ENCODE measurements at places on chromosomes 6 and 20.
A peak's percentile ranks its signal among the peaks of the same experiment; 100 is the strongest.

GRCh38 chr20:24303393-24304170 lies 165.8 kb upstream of the SYNDIG1 start:
- DNase-seq, result peak; percentile 38

GRCh38 chr6:134034478-134034877 lies 17.9 kb downstream of the SLC2A12 start:
- DNase-seq, result no peak

DNA sequence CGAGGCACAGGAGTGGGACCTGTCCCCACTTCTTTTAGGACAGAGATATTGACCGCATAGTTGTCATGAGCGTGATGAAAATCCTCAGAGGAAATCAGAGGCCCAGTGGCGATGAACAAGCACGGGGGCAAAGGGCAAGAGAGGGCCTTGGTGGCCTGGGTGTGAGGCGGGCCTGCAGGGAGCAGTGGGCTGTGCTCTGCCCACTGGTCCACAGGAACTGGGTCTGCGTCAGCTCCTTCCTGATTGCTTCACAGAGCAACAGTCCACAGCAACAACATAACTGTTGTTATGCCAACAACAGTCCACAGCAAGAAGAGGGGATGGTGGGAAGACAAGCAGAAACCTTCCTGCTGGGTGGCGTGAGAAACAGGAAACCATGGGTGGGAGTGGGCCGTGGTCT lies 335.6 kb downstream of the ZFAND3 start:
- no peak for DNase-seq

GRCh38 chr6:149254253-149254652 lies 63.3 kb upstream of the TAB2 start:
- peak; percentile 13 for DNase-seq

DNA sequence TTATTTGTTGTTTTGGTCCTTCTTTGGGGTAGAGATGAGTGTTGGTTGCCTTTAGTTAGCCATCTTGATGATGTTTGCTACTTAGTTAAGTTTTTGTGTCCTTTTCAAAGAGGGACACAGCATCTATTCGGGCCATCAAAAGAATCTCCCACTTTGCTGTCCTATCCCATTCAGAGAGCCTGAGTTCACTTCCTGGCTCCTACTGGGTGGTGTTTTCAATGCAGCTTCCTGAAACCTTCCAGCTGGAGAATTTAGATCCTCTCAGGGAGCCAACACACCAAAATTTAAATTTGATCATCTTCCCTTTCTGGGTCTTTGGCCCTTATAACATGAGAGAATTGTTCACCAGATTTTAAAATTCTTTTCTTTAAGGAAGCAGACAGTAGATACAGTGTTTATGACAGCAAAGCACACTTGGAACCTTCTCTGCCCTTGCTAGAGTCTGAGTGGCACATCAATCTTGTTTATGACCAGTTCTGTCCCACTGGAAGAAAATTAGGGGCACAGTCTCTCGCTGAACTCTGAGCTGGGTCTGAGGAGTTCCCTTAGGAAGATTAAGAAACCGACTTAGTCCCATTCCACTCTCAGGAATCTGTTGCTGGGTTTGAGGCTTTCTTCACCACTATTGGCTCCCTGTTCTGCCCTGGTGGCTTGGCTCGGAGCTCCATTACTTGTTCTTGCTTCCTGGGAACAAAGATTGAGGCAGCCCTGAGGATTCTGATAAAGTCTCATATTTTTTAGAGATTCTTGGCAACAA lies 115.5 kb downstream of the CCDC170 start:
- DNase-seq, result no peak

DNA sequence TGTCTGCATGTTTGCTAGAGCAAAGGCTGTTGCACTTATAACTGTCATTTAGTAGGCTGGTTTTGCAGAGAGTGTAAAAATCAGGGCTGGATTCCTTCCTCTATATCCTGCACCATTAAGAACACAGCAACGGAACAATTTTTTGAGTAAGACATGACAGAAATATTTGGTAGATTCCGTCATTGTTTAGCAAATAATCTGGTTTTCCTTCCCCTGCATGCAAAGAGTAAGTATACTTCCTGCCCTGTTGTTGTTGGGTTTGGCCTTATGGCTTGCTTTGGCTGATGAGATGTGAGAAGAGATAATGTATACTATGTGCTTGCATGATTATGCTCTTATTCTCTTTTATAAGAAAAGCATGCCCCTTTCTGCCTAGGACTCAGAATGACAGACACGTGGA lies 23.8 kb downstream of the MANEA start:
- no peak for DNase-seq

DNA sequence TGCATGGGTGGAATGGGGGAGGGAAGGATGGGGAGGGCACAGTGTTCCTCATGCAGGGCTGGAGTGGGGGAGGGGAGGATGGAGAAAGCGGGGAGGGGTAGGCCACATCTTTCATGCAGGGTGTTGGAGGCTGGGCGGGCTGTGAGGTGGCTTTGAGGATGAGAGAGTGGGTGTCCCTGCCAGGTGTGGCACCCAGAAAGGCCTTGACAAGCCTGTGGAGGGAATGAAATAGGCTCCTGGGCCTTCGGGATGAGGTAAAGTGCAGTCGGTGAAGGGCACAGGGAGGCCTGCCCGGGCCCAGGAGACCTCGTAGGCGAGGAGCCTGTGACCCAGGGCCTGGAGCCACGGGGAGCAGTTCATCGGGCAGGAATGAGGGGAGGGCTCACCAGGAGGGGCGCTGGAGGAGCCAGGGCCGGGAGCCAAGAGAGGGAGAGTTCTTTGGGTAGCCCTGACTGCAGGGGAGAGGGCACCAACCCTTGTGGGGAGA lies 7.6 kb downstream of the CEBPB start:
- DNase-seq, result no peak

- DNase-seq, result no peak
Observed at GRCh38 chr6:169991913-169992312, 240.5 kb downstream of the ERMARD start.

Measured in G401 (cell line).